Epithelial cell of esophagus (primary cell): ENCODE measurements at places on chromosomes 5 and 9.

GRCh38 chr5:80346055-80346454, 26.3 kb downstream of the SPZ1 start:
- peak; percentile 58 for DNase-seq

GRCh38 chr9:122386311-122386872, 15.6 kb downstream of the PTGS1 start:
- no peak for DNase-seq

- DNase-seq, result no peak
Measured at GRCh38 chr5:115985802-115986757, 23.8 kb downstream of the LVRN start.

- DNase-seq, result peak; percentile 74
Measured at GRCh38 chr9:108831496-108832178, 24.1 kb downstream of the ACTL7B start.

- DNase-seq, result no peak
Measured at GRCh38 chr9:136293476-136294077, 10.3 kb downstream of the CCDC187 start.

DNA sequence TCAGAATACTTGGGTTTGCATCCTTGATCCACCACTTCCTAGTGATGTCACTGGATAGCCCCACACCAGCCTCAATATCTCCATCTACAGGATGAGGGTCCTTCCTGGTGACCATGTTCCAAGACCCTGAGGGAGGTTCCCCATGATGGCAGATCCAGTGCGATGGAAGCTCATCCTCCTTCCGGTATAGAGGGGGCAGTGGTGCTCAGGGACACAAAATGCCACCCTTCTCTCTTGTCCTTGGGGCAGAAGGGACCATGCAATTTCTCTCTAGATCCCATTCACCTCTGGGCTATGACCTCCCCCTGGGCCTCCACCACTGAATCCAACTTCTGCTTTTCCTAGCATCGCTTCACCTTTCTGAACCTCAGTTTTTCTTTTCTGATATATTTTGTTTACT, 5.4 kb upstream of the SLC25A51 start:
- no peak for DNase-seq
